Activated CD8-positive, alpha-beta memory T cell treated with anti-CD3 and anti-CD28 coated beads for 48 hours (primary cell): ENCODE measurements at places on chromosomes 12 and 14.

DNA sequence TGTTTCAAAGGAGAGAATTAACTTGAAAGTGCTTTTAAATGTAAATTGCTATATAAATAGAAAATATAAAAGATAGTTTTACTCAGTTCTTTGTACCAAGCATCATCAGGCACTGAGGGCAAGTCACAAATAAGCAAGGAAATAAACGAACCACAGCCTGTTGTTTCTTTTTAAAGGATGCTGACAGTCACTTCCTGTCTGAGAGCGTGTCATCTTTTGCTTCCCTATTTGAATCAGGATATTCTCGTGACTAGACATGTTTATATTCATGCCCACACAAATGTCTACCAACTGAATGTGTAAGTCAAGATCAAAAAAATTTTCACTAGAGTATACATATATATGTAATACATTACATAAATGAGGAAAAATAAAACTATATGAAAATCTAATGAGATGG is 31.4 kb upstream of the SLC2A13 start:
- no peak for DNase-seq

GRCh38 chr14:95480887-95481226 is 35.6 kb downstream of the SYNE3 start:
- DNase-seq, result no peak

DNA sequence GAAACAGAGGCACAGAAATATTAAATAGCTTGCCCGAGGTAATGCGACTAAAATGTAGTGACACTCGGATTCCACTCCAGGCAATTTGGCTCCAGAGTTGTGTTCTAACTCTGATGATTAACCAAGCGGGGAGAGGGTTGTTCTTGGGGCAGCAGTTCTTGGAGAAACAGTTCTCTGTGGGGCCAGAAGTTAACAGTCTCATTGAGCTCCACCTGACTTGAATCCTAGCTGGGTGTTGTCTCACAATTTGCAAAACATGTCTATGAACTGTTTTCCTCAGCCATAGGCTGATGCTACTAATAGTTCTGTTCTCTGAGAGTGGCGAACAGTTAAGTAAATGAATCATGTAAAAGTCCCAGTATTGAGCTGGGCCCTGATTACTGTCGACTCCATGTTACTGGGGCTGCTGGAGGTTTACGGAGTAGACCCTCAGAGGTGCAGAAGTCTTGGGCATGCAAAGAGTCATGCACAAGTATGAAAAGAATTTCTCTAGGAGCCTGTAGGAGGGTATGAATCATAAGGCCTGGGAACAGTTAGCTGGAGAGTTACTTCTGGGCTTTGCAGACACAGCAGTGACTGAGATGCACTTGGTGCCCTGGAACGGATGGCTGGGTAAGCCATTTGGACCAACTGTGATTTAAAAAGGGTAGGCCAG is 15.4 kb upstream of the NIN start:
- no peak for DNase-seq

DNA sequence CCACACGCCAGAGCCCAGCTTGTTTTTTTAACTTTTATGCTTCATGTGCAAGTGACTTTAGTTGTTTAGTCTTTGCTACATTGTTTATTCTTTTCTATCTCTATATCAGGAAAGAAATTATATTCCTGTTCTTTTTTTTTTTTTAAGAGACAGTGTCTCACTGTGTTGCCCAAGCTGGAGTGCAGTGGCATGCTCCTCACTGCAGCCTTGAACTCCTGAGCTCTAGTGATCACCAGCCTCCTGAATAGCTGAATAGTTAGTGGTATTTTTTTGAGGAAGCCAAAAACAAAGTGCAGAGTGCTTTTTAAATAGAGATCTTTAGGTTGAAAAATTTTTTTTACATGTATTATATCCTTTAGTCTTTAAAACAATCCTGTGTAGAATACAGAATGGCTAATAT is 58.2 kb downstream of the ETNK1 start:
- no peak for DNase-seq

DNA sequence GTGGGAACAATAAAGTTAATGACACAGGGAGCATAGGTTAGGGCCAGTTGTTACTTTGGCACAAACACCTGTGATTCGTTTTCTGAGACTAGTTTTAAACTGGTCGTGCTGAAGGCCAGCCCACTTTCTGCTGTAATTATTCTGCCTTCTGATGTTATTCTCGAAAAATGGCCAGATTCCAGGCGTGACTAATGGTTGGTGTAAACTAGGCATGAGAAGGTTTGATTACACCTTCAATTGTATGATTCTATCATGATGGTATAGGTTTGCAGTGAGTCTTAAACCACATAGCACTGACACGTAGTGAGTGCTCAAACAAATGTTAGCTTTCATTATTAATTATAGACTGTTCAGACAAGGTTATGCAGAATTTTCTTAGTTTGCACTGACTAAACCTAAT is 39.0 kb downstream of the CKB start:
- no peak for DNase-seq

- no peak for DNase-seq
Observed at GRCh38 chr12:71183846-71184245, 26.0 kb upstream of the TSPAN8 start.

DNA sequence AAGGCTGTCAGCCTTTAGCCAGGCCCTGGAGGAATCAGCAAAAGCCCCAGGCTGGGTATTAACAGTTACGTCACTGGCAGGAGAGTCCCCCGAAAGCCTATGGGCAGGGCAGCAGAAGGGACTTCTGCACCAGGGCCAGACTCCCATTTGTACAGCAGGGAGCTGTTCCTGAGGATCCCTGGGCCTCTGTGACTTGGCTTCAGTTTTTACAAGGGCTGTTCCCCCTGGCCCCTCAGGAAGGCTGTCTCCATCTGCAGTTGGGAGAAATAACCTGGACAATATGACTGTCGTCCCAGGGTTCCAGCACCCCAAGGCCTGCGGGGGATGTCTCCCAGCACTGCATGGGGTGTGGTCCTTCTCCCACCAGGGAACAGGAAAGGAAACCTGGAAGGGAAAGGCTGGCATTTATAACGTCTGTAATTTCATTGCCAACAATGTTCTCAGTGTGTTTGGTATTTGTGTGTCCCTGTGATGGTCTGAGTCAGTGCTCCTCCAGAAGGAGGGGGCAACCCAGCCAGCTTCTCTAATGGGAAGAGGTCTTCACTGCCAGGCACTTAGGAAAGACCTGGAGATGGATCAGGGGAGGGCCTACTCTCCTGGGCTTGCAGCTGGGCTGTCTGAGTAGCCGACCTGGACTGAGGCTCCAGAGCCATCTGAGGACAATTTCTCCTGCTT is 42.4 kb downstream of the ERH start:
- no peak for DNase-seq

DNA sequence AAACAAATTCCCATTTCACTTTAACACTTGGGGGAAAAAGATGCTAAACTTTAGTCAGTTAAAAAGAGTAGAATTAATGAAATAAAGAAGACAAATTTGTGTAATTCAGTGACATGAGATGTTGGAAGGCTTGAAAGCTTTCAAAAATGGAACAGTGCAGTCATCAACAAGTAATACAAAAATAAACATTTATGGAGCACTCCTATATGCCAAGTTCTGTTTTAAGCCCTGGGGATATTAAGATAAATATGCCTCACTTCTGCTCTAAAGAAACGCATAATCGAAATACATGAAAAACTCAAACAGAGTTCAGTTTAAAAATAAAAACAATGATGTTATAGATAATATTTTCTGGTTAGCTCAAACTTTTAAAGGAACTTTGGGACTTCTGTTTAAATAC is 93.0 kb downstream of the KCNH5 start:
- no peak for DNase-seq

- DNase-seq, result no peak
Observed at GRCh38 chr14:98138666-98139065, 1133.3 kb downstream of the BCL11B start.

DNA sequence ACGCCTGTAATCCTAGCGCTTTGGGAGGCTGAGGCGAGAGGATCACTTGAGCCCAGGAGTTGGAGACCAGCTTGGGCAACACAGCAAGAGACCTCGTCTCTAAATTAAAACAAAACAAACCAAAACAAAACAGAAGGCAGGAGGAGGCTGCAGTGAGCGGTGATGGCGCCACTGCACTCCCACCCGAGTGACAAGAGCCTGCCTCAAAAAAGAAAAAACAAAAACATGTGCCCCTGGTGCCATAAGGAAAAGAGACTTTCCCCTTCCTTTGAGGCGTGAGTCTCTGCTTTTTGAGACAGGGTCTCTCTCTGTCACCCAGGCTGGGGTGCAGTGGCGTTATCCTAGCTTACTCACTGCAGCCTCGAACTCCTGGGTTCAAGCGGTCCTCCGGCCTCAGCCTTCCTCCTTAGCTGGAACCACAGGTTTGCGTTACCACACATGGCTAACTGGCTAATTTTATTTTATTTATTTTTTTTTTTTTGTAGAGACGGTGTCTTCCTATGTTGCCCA is 9.0 kb upstream of the EAPP start:
- DNase-seq, result no peak

- no peak for DNase-seq
Observed at GRCh38 chr14:104560586-104560945, 19.0 kb upstream of the C14orf180 start.

- no peak for DNase-seq
Observed at GRCh38 chr12:78671295-78671694, 193.3 kb upstream of the SYT1 start.

DNA sequence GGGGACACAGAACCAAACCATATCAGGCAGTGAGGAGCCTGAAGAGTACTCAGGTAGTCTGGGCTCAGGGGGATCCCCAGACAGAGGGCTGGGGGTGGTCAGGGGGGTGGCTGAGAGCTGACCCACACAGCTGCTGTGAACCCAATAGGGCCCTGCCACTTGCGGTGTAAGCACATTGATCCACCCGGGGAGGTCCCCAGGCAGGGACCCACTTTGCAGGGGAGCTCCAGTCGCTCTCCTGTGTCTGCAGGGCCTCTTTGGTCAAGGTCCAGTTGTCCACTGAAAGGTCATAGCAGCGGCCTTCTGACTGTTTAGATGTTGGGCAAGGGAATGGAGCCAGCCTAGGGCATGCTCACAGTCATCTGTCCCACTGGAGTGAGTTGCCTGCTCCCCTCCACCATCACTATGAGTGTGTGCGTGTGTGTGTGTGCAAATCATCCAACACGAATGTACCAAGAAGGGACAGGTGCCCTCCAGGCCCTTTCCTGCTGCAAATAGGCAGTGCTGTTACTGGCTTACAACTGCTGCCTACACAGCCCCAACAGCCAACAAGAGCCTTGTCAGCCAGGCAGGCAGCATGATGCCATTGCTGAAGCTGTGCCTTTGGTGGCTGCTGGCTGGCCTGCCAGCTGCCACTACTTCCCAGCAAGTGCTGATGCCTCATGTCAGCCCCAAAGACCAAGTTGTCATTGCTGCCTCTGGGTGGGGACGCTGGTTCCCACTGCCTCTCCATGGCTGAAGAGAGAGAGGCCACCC is 71.3 kb downstream of the TSPAN11 start:
- no peak for DNase-seq

DNA sequence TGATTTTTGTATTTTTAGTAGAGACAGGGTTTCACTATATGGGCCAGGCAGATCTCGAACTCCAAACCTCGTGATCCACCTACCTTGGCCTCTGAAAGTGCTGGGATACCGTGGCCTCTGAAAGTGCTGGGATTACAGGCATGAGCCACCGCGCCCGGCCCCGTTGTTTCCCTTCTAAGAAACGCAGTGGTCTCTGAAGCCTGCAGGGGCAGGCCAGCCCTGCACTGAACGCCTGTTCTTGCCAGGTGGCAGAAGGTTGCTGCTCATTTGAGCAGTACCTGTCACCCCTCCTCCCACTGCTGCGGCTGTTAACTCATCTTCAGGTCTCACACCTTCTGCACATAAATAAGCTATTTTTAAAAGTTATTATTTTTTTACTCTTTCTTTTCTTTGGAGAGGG is 24.3 kb downstream of the GPRC5A start:
- no peak for DNase-seq

DNA sequence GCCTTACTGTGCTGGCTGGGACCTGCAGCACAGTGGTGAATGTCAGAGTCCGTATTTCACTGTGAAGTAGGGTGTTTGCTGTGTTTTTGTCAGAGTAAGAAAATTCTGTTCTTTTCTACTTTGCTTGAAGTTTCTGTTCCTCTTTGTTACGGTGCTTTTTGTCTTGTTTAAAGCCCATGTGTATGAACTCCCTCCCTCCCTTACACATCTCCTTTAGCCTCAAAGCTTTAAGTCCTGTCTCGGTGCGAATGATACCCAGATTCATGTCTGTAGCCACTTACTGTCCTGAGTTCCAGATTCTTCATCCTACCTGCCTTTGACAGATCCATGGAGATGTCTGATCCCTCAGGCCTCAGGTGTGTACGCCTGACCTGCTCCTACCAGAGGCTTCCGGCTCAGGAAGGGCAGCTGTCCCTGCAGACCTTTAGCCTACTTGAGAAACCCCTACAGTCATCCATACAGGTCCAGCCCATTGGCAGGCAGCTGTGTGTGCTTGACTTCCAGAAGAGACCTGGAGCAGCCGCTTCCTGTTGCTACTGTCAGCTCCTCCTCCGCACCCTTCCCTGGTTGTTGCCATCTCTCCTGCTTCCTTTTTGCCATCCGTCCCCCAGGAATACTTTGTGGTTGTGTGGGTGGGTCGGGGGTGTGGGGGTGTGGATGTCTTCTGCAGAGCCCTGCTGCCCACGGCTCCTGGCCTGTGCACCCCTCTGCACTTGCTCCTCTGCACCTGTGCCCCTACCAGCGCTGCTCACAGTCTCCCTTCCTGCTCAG is 72.9 kb downstream of the DDX51 start:
- DNase-seq, result no peak

- DNase-seq, result no peak
Observed at GRCh38 chr12:81558031-81558430, 201.1 kb downstream of the PPFIA2 start.

GRCh38 chr12:100953217-100953616 is 158.6 kb downstream of the ANO4 start:
- no peak for DNase-seq

DNA sequence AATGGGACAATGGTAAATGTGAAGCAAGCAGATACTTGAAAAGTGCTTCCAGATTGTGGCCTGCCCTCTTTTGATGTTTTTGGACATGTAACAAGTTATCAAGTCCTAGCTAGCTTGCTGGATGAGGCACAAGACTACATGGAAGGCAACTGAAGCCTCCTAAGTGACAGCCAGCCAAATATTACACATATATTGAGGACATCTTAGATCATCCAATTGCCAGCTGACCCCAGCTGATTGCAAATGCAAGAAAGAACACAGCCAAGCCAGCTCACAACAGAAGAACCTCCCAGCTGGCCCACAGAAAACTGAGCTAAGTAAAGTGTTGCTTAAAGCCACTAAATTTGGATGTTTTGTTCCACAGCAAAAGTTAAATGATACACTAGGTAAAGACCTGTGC is 156.9 kb downstream of the SRGAP1 start:
- DNase-seq, result no peak

GRCh38 chr12:123828854-123829547 is 66.9 kb downstream of the DNAH10 start:
- DNase-seq, result no peak

DNA sequence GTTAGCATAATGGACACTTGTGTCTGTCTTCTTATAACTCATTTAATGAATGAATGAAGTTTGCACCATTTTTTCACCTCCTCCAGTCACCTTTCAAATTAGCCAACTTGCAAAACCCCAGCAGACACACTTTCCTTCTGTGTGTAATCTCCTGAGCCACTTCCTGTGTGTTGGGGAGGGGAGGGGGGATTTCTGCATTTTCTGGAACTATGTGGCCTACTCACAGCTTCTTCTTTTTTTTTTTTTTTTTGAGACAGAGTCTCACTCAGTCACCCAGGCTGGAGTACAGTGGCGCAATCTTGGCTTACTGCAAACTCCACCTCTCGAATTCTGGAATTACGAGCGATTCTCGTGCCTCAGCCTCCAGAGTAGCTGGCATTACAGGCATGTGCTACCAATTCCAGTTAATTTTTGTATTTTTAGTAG is 4.1 kb upstream of the SERPINA1 start:
- DNase-seq, result no peak
